CD4-positive, alpha-beta memory T cell (primary cell): ENCODE measurements at places on chromosomes 3 and 15.

DNA sequence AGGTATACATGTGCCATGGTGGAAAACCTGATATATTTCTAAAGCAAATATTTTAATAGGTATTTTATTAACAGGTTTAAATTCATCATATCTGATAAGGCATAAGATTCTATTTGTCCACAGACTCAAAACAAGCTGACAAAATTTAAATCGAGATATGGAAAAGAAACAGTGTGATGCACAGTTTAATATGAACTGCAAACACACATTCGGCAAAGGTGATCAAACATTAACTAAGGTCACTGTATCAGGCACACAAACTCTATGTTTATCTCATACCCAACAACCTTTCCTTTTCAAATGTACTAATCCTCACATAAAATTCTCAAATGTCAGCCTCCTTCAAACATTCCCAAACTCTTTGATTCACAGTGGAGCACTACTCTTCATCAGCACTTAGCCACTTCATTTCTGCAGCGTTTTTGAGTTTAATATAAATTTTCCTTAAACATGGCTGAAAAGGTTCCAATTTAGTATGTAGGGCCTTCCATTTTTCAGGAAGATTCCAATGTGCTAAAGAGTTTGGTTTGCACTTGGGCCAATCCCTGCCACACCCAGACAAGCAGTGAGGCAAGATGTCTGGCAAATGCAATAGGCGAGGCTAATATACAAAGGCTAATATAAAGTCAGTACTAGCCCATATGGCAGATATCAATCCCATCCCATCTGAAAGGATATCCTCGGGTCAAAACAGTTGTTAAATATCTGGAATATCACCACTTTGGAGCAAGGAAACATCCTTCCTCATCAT is 84.6 kb downstream of the GBE1 start:
- H3K27ac ChIP-seq, result no peak overlapping the region
- no peak overlapping the region for H3K4me3 ChIP-seq
- H3K4me1 ChIP-seq, result no peaks in the 10 kb centered on the region
- no peak for DNase-seq
- no peaks in the 10 kb centered on the region for H3K27me3 ChIP-seq

DNA sequence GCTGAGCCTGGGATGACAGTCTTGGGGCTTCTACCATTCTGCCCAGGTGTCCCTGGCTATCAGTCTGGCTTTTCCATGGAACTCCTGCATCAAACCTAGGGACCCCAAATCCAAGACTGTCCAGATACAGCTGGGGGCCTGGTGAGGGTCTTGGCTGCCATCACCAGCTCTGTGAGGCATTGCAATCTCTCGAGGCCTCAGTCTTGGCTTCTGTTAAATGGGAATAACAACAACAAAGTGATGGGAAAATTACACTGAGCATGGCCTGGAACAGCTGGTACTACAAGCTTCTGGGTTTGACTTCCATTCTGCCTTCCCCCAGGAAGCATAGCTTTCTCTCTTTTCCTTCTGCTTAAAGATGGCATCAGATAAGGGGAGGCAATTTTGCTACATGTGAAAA is 50.0 kb upstream of the LCTL start:
- no peak for DNase-seq
- no peaks in the 10 kb centered on the region for H3K36me3 ChIP-seq
- H3K4me1 ChIP-seq, result no peaks in the 10 kb centered on the region
- no peak overlapping the region for H3K27ac ChIP-seq

GRCh38 chr15:31805090-31805662 is 225.1 kb upstream of the CHRNA7 start:
- no peak overlapping the region for H3K4me3 ChIP-seq
- H3K36me3 ChIP-seq, result no peaks in the 10 kb centered on the region
- H3K27ac ChIP-seq, result no peak overlapping the region
- no peak for DNase-seq

- no peak overlapping the region for H3K27ac ChIP-seq
- H3K4me1 ChIP-seq, result no peaks in the 10 kb centered on the region
- H3K27me3 ChIP-seq, result no peaks in the 10 kb centered on the region
- DNase-seq, result no peak
Measured at GRCh38 chr3:81164806-81165205, 596.6 kb downstream of the GBE1 start.

DNA sequence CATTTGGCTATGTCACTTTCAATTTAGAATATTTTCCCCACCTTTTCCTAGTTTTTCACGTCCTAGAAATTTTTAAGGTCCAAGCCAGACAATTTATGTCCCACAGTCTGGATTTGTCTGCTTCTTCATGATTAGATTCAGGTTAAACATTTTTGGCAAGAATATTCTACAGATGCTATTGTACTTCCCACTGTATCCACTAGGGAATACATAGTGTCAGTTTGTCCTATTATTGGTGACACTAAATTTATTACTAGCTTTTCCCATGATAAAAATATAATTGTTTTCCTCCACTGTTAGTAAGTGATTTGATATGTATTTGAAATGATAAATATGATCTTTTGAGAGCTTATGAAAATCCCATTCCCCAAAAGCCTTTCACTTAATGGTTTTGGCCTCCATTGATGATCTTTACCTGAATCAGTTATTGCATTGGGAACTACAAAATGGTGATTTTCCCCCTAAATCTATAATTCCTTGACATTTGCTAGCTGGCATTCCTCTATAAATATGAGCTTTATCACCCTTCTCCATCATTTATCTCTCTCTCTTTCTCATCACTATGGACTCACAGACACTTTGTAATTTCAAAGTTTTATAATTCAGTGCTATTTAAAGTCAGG is 8.3 kb downstream of the ARL14 start:
- no peak overlapping the region for H3K27ac ChIP-seq
- no peaks in the 10 kb centered on the region for H3K36me3 ChIP-seq
- DNase-seq, result no peak
- H3K27me3 ChIP-seq, result no peaks in the 10 kb centered on the region
- H3K4me1 ChIP-seq, result no peaks in the 10 kb centered on the region
- no peak overlapping the region for H3K4me3 ChIP-seq

DNA sequence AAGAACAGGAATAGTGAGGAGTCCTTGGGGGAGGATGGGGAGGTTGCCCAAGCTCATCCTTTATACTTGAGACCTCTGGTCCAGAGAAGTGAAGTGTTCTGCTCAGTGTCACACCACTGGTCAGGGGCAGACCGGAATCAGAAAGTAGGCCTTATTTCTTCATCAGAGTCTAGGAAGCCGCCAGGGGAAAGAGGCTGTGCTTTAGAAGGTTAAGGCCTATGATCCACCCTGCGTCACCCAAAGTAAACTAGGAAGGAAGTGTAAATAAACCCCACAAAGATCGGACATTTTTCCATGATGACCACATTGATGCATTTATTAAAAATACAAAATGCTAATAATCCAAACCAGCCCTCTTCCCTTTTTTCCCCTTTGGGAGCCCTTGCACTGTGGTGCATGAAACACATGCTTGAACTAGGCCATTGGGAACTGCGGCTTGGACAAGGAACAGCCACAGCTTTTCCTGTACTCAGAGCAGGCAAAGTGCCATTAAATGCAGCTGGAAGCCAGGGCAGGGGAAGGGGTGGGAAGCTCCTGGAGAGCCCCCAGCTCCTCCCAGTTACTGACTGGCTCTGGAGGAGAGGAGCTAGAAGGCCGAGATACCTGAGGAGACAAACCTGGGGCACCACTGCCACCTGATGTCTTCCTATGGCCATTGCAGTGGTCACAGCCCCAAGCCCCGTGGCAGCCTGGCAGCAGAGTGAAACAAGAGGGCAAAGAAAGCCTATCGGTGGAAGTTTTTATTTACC is 37.0 kb downstream of the CDC25A start:
- no peaks in the 10 kb centered on the region for H3K4me1 ChIP-seq
- H3K4me3 ChIP-seq, result no peak overlapping the region
- no peaks in the 10 kb centered on the region for H3K36me3 ChIP-seq
- H3K27ac ChIP-seq, result no peak overlapping the region
- no peaks in the 10 kb centered on the region for H3K27me3 ChIP-seq

GRCh38 chr15:81959196-81959595 is 86.6 kb downstream of the MEX3B start:
- H3K4me3 ChIP-seq, result no peak overlapping the region
- no peaks in the 10 kb centered on the region for H3K36me3 ChIP-seq

GRCh38 chr3:11769704-11770476 is 76.8 kb downstream of the TAMM41 start:
- H3K4me1 ChIP-seq, result peaks cover 24% of the 10 kb centered on the region
- no peaks in the 10 kb centered on the region for H3K27me3 ChIP-seq
- no peak for DNase-seq
- H3K36me3 ChIP-seq, result no peaks in the 10 kb centered on the region
- H3K27ac ChIP-seq, result no peak overlapping the region

GRCh38 chr15:59282515-59283337 is 76.1 kb downstream of the LDHAL6B start:
- DNase-seq, result no peak
- no peak overlapping the region for H3K27ac ChIP-seq
- no peaks in the 10 kb centered on the region for H3K27me3 ChIP-seq
- no peaks in the 10 kb centered on the region for H3K4me1 ChIP-seq

GRCh38 chr15:98873441-98874218 is 134.0 kb downstream of the PGPEP1L start:
- no peaks in the 10 kb centered on the region for H3K36me3 ChIP-seq
- no peaks in the 10 kb centered on the region for H3K27me3 ChIP-seq
- no peak overlapping the region for H3K4me3 ChIP-seq

- no peaks in the 10 kb centered on the region for H3K36me3 ChIP-seq
- H3K4me3 ChIP-seq, result no peak overlapping the region
- DNase-seq, result no peak
- H3K27me3 ChIP-seq, result no peaks in the 10 kb centered on the region
Measured at GRCh38 chr3:132570016-132570415, 27.1 kb upstream of the ACKR4 start.

GRCh38 chr3:16455966-16456365 is 57.5 kb downstream of the RFTN1 start:
- no peak overlapping the region for H3K27ac ChIP-seq
- no peak overlapping the region for H3K4me3 ChIP-seq
- H3K36me3 ChIP-seq, result no peaks in the 10 kb centered on the region
- H3K4me1 ChIP-seq, result no peaks in the 10 kb centered on the region
- DNase-seq, result no peak

DNA sequence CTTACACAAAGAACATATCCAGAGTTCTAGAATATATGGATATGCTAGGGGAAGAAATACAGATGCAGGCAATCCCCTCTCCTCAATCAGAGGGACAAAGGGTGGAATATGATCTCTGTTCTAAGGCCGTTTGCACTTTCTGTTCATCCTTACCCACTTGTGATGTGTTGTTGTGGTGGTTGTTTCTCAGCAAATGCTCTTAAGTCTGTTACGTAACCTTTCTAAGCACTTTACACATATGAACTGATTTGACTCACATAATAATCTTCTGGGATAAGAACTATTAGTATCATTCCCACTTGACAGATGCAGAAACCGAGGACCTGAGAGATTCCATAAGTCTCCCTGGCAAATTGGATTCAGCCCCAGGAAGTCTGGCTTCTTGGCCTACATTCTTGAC is 40.5 kb downstream of the NGRN start:
- no peak overlapping the region for H3K4me3 ChIP-seq
- H3K36me3 ChIP-seq, result no peaks in the 10 kb centered on the region
- H3K27me3 ChIP-seq, result no peaks in the 10 kb centered on the region
- H3K27ac ChIP-seq, result no peak overlapping the region

GRCh38 chr3:10299175-10299574 is 6.4 kb upstream of the GHRL start:
- no peaks in the 10 kb centered on the region for H3K4me1 ChIP-seq
- peaks cover 49% of the 10 kb centered on the region for H3K36me3 ChIP-seq
- H3K27me3 ChIP-seq, result no peaks in the 10 kb centered on the region
- H3K27ac ChIP-seq, result no peak overlapping the region

DNA sequence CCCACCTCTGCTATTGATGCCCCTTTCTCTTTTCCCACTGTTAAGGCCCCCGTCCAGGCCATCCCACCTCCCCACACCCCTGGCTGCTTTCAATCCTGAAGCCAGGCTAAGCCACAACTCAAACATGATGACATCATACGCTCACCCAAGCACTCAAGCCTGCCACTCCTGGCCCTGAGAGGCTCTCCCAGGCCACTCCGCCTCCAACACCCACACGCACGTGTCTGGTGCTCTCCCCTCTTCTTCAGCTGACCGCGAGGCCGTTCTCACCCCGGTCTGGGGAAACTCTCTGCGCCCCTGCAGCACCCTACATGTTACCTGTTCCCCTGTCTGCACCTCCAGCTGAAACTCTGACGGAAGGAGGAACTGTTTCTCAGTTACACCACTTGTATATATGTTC is 6.2 kb downstream of the ZXDC start:
- no peak for DNase-seq
- peaks cover 71% of the 10 kb centered on the region for H3K36me3 ChIP-seq
- peaks cover 28% of the 10 kb centered on the region for H3K4me1 ChIP-seq
- H3K27ac ChIP-seq, result no peak overlapping the region
- no peak overlapping the region for H3K4me3 ChIP-seq

DNA sequence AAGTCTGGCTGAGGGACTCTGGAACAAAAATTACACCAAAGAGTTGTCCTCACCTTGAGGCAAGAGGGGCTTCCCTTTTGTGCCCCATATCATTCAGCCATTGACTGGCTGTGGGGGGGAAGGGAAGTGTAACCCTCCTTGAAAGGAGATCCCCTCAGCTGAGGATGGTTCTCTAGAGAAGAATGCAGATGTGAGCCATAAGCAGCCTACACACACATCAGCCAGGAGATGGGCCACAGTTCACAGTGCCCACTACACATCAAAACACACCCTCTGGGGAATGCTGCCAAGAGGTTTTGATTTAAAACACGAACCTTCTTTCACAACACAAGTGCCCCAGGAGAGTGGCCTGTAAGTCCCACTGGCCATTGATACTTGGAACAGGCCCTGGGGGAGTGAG is 231.2 kb upstream of the CTDSPL start:
- H3K4me3 ChIP-seq, result no peak overlapping the region
- no peaks in the 10 kb centered on the region for H3K36me3 ChIP-seq
- H3K27ac ChIP-seq, result no peak overlapping the region
- DNase-seq, result no peak
- H3K4me1 ChIP-seq, result no peaks in the 10 kb centered on the region

DNA sequence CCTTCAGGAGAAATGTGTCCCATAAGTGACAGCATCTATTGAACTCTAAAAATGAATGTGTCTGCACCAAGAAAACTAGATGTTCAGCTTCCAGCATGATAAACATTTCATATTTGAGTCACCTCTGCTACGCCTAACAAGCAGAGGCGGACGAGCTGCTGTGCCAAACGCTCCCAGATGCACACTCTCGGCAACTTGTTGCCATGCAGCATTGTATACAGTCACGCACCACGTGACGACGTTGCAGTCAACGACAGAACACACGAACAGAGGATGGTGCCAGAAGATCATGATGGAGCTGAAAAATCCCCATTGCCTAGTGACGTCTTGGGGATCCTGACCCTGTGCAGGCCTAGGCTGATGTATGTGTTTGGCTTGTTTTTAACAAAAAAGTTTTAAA is 137.5 kb downstream of the XXYLT1 start:
- no peaks in the 10 kb centered on the region for H3K27me3 ChIP-seq
- H3K4me3 ChIP-seq, result no peak overlapping the region
- H3K4me1 ChIP-seq, result peaks cover 36% of the 10 kb centered on the region

GRCh38 chr15:66014635-66015182 is 145.4 kb downstream of the RAB11A start:
- no peaks in the 10 kb centered on the region for H3K4me1 ChIP-seq
- H3K27me3 ChIP-seq, result no peaks in the 10 kb centered on the region
- DNase-seq, result no peak
- H3K36me3 ChIP-seq, result no peaks in the 10 kb centered on the region
- no peak overlapping the region for H3K27ac ChIP-seq
- H3K4me3 ChIP-seq, result no peak overlapping the region
